ENCODE measurements at places on chromosomes 4 and X. TPM values are rescaled to one million over a fixed set of nuclear protein-coding genes. Genes with fewer than 3 reads are reported as not detected.

Gene ENPEP
- polyA plus RNA-seq = not detected

Gene USP26
- not detected for polyA plus RNA-seq

Gene TNIP3
- 0.30 TPM for polyA plus RNA-seq

Gene FOXO4
- polyA plus RNA-seq = 1.2 TPM

Gene SULT1B1
- 14.9 TPM for polyA plus RNA-seq

Gene TSPAN7
- polyA plus RNA-seq = 0.65 TPM

Gene RAB40A
- 0.09 TPM for polyA plus RNA-seq

Gene MTNR1A
- polyA plus RNA-seq = not detected

Gene RBM47
- 0.17 TPM for polyA plus RNA-seq

Gene DDX60
- 35.6 TPM for polyA plus RNA-seq

Gene RPL39
- polyA plus RNA-seq = 4,923 TPM
